ENCODE measurements at places on chromosomes 6 and 20.

GRCh38 chr6:6674872-6675271 is 86.4 kb downstream of the LY86 start:
- no peak for DNase-seq

- DNase-seq, result no peak
Measured at GRCh38 chr20:47188540-47188939, 168.0 kb downstream of the ZMYND8 start.

DNA sequence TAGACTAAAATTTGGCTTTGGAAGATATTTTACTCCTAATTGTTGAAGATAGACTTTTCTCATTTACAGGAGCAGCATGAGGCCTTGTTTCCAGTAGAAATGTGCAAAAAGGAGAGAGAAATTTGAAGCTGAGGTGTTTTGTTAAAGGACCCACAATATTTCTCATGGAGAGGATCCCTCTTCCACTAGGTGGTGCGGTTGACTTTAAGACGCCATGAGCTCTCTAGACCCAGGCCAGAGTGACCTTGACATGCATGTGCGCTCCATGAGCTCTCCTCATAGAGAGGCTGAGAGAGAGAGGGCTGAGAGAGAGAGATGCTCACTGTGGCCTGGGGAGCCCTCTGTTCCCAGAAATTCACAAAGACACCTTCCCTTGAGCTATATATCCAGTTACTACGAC is 861.2 kb upstream of the EYS start:
- DNase-seq, result no peak

DNA sequence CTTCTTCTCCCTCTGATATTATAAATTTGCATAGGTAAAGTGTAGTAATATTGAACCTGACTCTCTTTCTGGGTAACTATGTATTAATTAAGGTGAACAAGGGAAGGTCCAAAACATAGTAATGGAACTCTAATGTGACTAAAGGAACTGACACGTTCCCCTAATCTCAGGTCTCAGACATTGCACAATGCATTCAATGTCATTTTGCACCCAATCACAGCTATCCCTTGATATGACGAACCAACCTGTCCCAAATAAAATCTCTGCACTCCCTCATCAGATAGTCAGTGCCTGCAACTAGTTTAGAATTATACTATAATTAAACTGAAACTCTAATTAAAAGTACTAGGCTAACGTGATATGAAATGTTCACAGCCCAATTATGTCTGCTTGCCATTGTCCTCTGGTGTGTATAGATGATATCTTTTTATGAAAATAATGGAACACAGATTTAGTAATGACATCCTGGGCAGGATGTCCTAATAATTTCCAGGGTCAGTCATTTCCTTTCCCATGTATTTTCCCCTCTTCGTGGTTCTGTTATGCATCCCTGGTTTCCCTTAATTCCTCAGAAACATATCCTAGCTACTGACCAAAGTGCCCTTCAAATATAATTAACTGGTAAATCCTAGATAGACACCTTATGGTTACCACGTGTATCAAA is 36.8 kb downstream of the PTPRK start:
- DNase-seq, result no peak

- DNase-seq, result no peak
Measured at GRCh38 chr6:52306972-52307870, 22.7 kb upstream of the MCM3 start.

- no peak for DNase-seq
Measured at GRCh38 chr6:128495536-128496333, 24.7 kb downstream of the PTPRK start.

- DNase-seq, result no peak
Measured at GRCh38 chr6:7219310-7219709, 93.7 kb downstream of the SSR1 start.

- no peak for DNase-seq
Measured at GRCh38 chr6:116066789-116067188, 6.1 kb upstream of the FRK start.

- no peak for DNase-seq
Measured at GRCh38 chr6:2450546-2450945, 205.1 kb upstream of the GMDS start.

GRCh38 chr6:55981660-55982059 is 106.3 kb upstream of the BMP5 start:
- DNase-seq, result no peak

- no peak for DNase-seq
Measured at GRCh38 chr6:83615025-83615999, 93.6 kb downstream of the SNAP91 start.

GRCh38 chr6:135537741-135538301 is 40.3 kb upstream of the AHI1 start:
- DNase-seq, result no peak

GRCh38 chr6:139597771-139598755 is 223.6 kb upstream of the CITED2 start:
- no peak for DNase-seq

DNA sequence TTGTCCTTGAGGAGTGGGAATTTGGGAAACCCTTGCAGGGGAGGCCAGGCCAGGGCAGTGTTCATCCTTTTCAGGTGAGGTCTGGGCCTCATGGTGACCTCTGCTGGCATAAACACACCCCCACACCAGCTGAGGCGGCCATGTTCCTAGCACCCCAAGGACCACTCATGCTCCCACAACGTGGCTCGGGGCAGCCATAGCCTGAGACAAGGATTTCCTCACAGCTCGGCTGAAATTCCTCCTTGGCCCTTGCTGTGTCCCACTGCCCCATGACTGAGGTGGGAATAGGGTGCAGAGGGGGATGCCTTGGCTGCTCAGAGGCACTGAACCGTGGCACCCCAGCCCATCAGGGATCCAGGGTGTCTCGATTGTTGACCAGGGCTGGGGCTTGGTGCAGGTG is 27.3 kb upstream of the SPDEF start:
- no peak for DNase-seq

GRCh38 chr6:28747083-28747630 is 176.6 kb downstream of the TRIM27 start:
- no peak for DNase-seq

DNA sequence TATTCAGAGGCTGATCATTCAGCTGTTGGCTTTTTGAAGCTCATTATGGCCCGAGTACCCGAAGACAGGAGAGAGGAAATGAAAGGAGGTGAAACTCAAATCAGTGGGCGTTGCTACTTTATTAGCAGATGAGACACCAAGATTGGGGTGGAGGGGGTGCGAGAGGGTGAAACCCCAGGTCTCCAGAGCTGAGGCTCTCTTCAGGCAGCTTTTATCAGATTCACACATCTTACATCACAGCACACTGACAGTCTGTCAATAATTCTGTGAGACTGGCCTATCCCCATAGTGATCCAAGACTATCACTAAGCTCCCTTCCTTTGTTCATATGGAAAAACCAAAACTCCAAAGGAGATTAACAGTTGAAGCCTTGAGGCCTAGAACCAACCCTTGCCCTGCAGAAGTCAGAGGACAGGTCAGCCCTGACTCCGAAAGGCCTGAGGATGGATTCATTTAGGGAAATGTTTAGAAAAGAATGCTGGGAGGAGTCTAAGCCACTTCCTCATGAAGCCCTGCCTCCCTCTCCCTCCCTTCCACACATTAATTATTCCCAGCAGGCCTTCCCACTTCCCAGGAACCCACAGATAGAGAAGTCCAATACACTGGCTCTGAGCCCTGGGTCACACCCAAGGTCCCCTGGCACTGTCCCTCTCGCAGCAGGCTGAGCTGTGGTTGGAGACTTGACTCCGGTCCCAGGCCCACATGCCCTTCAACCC is 23.2 kb downstream of the TRERF1 start:
- no peak for DNase-seq

DNA sequence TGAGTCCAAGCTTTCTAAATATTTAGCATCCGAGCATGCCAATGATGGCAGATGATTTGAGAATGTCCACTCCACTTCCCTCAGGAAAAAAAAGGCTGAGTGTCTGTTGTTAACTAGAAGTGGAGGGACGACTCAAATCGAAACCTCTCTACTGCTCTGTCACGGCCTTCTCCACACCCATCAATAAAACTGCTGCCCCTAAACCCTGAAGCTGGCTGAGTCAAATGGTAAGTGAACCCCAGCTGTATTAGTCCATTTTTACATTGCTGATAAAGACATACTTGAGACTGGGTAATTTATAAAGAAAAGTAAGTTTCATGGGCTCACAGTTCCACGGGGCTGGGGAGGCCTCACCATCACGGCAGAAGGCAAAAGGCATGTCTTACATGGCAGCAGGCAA is 707.0 kb downstream of the QKI start:
- no peak for DNase-seq

GRCh38 chr20:60139663-60140446 is 181.6 kb downstream of the CDH26 start:
- no peak for DNase-seq

DNA sequence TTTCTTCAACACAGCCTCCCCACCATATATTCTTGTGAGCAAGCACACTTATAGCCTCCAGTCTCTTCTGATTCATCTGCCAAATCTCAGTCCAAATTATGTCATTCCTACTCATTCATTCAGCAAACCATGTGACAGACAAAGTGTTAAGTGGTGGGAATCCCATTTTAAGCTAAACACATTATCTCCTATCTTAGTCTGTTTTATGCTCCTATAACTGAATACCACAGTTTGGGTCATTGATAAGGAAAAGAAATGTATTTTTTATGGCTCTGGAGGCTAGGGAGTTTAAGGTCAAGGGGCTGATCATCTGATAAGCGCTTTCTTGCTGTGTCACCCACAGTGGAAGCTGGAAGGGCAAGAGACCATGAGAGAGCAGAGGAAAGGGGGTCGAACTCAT is 23.9 kb upstream of the SMIM13 start:
- no peak for DNase-seq
